ENCODE measurements at places on chromosomes 3 and 15.

GRCh38 chr15:88450125-88450798, 16.9 kb downstream of the MRPL46 start:
- DNase-seq: peak; percentile 22

GRCh38 chr15:101372149-101372577, 77.1 kb upstream of the SNRPA1 start:
- DNase-seq: peak; percentile 11

DNA sequence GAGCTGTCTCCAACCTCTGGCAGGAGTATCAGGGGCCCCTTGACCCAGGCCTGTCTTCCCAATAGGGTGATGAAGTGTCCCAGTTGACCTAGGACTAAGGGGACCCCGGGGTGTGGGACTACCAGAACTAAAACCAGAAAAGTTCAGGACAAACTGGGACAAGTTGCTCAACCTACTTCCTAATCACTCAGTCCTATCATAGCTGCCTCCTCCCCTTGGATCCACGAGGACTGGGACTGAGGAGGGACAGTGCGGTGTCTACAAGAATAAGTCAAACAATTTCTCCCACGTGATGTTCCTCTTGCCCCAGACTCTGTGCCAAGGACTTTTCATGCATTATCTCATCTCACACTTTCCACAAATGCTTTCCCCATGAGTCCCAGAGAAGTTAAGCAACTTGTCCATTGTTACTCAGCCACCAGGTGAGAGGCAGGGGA, 49.4 kb upstream of the SLCO2A1 start:
- DNase-seq: no peak

GRCh38 chr15:21260966-21261395, 179.3 kb downstream of the POTEB3 start:
- DNase-seq: no peak

DNA sequence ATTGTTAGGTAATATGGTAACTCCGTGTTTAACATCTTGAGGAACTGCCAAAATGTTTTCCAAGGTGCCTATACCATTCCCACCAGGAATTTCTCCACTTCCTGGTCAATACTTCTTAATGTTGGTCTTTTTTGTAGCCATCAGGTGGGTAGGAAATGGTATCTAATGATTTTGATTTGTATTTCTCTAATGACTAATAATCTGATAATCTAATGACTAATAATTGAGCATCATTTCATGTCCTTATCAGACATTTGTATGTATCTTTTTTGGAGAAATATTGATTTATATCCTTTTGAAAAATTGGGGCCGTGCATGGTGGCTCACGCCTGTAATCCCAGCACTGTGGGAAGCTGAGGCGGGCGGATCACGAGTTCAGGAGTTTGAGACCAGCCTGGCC, 38.8 kb downstream of the SLMAP start:
- no peak for DNase-seq

DNA sequence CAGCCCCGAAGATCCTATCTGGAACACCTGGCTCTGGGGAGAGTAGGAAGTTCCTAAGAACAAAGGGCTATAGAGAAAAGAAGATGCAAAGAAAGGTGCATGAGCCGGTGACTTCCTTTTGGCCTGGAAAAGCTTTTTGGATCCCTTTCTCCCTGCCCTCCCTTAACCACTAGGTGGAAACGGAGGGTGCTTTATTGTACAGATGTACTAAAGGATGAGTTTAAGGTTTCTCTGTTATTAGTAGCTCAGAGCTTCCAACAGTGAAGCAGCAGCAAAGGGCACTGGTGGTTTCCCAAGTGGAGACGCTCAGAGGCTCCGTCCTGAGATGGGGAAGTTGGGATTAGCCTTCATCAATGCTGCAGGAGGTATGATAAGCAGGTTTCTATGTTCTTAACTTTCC, 5.9 kb upstream of the ADGRG7 start:
- peak; percentile 2 for DNase-seq

- no peak for DNase-seq
Measured at GRCh38 chr15:39728845-39729244, 53.8 kb downstream of the FSIP1 start.

GRCh38 chr3:195093731-195094130, 177.2 kb downstream of the XXYLT1 start:
- no peak for DNase-seq

- no peak for DNase-seq
Measured at GRCh38 chr3:120780977-120781376, 38.4 kb downstream of the GTF2E1 start.

- DNase-seq: no peak
Measured at GRCh38 chr3:130263708-130264107, 81.8 kb upstream of the COL6A5 start.

- no peak for DNase-seq
Measured at GRCh38 chr3:178359728-178360127, 176.5 kb upstream of the KCNMB2 start.

- no peak for DNase-seq
Measured at GRCh38 chr3:196563721-196564225, 4.6 kb downstream of the WDR53 start.

- DNase-seq: no peak
Measured at GRCh38 chr15:87843312-87843711, 413.2 kb downstream of the NTRK3 start.

DNA sequence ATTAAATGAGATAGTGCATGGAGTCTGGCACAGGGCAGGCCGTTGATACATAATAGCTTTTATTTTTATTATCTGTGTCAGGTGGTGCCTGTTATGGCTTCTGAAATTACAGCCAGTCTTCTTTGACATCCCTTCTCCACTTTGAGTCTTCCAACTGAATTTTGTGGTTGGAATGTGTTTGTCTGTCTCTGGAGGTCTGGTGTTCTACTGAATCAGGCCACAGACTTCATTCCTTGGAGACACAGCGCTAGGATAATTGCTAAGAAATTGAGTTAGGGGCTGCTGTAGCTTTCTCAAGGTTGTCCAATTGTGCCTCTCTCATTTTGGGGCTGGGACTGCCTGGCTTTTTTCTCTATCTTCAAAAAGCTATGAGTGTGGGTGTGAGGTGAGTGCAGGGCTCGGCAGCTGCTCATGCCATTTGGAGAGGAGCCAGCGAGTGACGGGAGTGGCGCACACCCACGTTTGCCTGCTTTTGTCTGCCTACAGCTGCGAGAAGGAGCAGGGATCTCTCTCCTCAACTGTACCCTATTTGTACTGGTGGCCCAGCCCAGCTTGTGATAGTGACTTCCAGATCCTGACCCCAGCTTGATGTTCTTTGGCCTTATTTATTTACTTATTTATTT, 49.8 kb upstream of the SYN2 start:
- no peak for DNase-seq

- DNase-seq: peak; percentile 16
Measured at GRCh38 chr3:65706776-65707568, 331.7 kb downstream of the MAGI1 start.

DNA sequence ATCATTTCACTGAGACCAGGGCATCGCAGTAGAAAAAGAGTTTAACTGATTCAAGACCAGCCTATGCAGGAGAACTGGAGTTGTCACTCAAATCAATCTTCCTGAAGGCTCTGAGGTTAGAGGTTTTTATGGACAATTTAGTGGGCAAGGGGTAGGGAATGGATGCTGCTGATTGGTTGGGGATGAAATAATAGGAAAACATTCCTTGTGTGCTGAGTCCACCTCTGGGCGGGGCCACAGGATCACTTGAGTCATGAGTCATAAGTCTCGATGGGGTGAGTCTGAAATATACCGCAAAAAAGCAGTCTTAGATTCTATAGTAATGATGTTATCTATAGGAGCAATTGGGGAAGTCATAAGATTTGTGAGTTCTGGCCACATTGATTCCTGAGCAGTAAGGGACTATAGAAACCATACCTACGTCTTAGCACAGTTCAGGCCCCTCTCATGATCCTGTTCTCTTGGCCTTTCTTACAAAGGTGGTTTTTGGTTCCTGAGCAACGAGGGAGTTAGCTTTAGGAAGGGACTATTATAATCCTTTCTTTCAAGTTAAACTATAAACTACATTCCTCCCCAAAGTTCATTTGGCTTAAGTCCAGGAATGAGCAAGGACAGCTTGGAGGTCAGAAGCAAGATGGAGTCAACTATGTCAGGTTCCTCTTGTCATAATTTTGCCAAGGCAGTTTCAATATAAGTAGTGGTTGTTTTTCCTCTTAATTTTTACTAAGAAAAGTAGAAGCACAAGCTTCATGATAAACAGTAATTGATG, 2.7 kb upstream of the OPA1 start:
- no peak for DNase-seq
